Stimulated activated CD8-positive, alpha-beta memory T cell treated with anti-CD3 and anti-CD28 coated beads, Interleukin-4, amount 100 ng/mL, for 1 hour (primary cell): ENCODE measurements at places on chromosomes 1 and 21.

GRCh38 chr1:62175568-62176179 is 19.0 kb upstream of the L1TD1 start:
- DNase-seq, result no peak

DNA sequence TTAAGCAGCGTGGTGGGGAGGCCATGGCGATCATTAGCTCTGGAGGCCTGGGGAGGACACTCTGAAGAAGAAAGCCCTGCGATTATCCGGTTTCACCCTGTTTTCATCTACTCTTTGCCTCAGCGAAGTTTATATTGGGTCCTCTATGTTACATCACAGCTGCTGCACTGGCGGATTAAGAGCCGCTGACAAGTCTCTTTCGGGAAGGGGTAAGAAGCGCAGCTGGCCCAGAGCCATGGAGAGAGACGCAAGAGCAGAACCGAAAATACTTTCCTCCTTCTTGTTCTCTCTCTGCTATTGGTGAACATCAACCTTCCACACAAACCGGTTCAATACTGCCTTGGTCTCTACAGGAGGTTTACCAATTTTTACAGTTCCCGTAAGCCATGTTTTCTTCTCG is 291.5 kb downstream of the FAM72C start:
- no peak for DNase-seq

DNA sequence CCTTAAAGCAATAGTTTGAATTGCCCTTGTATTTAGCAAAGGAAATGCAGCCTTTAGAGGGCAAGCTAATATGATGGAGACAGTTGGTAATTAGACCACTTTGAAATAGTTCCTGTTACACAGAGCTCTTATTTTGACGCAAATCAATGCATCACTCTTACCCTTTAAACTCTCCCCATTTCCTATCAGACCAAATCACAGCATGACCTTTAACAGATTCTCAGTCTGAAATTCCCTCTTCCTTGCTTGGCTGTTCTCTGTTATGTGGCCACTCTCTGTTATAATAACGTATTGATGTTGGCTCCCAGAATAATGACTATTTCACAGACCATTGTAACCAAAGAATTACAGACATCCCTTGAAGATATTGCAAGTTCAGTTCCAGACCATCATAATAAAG is 66.9 kb upstream of the NGF start:
- no peak for DNase-seq

GRCh38 chr1:219302697-219303096 is 129.0 kb downstream of the LYPLAL1 start:
- no peak for DNase-seq

GRCh38 chr1:23613191-23614031 is 54.1 kb upstream of the ID3 start:
- DNase-seq, result no peak

- DNase-seq, result no peak
These were observed 7.6 kb downstream of the EFNA3 start for GRCh38 chr1:155086128-155086741.

GRCh38 chr1:208045463-208046260 is 134.7 kb upstream of the CD34 start:
- no peak for DNase-seq

- DNase-seq, result no peak
These were observed 39.7 kb downstream of the MRAP start for GRCh38 chr21:32338209-32338921.

DNA sequence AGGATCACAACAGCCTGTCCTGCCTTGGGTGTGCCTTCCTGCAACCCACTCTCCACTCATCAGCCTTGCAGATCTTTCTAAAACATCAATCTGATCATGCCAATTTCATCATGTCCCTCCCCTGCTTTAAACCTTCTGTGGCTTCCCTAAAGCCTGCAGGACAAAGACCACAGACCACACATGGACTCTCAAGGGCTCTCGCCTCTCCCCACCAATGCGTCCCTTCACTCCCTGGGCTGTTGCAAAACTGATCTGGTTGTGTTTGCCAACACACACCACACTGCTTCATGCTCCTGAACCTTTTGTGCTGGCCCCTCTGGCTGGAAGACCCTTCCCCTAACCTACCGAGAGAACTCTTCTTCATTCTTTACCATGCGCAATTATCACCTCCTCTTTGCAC is 72.4 kb downstream of the ITPKB start:
- no peak for DNase-seq

DNA sequence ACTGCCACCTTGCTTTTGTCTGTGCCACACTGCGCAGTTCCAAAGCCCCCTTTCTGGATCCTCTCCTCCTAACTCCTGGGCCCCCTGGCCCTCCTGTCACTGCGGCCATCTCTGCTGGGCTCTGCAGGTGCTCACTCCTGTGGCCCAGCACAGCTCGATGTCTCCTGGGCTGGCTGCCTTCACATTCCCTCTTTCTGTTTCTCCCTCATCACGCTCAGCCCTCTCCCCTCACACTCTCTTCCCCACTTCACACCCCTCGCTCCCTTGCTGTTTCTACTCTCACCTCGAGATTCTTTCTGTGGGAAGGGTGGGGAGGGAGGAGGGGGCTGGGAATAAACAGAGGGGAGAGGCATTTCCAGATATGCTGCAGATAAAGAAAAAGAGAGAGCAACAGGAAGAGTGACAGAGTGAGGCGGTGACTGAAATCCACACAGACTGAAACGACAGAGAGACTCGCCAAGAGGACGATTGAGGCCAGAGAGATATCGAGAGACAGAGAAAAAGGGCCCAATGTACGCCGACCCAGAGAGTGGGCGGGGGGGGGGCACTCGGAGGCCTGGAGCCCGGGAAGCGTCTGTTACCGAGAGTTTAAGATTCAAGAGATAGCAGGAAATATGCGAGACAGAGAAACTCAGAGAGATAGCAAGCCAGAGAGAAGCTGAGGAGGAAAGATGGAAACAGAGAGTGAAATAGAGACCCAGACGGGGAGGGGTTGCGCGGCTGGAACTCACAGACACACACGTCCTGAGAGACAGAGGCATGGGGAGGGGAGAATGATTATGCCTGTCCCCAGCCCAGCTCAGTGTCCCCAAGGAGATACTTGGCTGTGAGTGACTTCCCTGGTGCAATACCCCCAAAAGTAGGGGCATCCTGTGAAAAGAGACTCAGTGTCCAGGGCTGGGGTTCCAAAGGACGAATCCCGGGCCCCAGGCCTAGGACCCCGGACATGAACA is 666 bp downstream of the CSF3R start:
- no peak for DNase-seq

DNA sequence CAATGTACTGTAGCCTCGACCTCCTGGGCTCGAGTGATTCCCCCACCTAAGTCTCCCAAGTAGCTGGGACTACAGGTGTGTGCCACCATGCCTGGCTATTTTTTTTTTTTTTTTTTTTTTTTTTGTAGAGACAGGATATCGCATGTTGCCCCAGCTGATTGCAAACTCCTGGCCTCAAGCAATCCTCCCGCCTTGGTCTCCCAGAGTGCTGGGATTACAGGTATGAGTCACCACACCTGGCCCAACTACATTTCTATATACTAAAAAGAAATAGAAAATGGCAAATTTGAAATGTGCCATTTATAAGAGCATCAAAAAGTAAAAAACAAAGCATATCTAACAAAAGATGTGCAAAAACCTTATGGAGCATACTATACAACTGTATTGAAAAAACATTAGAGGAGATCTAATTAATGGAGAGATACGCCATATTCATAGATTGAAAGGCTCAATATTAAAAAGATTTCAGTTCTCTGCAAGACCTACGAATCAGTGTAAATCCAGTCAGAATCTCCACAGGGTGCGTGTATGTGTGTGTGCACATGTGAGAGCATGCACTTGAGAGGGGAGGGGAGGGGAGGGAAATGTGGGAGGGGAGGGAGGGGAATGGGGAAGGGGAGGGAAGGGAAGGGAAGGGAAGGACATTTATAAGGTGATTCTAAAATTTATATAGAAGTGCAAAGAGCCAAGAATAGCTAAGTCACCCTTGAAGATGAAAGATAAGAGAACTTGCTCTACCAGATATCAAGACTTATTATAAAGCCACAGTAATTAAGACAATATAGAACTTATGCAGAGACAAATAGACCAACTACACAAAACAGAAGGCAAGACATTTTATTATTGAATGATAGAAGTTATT is 15.5 kb upstream of the PADI4 start:
- DNase-seq, result no peak

GRCh38 chr21:42288962-42289361 is 26.2 kb downstream of the TFF3 start:
- no peak for DNase-seq

- no peak for DNase-seq
These were observed 24.2 kb downstream of the POFUT2 start for GRCh38 chr21:45263534-45263933.

DNA sequence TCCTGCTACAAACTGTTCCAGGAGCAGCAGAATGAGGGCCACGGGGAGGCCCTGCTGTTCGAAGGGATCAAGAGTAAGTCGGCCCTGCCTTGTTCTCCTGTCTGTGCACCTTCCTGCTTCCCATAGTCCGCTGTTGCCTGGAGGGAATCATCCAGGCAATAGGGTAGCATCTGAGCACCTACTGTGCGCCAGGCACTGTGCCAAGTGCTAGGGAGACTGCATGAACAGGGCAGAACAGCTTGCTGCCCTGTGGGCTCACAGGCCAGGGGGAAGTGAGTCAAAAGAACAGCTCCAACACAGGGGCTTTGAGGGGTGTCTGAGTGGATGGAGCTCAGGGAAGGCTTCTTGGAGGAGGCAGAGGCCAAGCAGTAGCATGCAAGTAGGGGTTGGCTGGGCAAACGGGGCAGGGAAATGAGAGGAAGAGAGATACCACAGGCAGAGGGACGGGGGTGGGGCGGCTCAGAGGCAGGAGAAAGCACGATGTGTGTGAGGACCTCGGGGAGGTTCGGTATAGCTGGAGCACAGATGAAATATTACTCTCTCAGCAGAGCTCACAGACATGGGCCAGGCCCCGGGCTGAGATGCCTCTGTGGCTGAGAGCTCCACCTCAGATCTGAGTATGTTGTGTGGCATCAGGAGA is 15.5 kb upstream of the PADI6 start:
- no peak for DNase-seq

- no peak for DNase-seq
These were observed 10.2 kb downstream of the PRKAB2 start for GRCh38 chr1:147162093-147162492.

DNA sequence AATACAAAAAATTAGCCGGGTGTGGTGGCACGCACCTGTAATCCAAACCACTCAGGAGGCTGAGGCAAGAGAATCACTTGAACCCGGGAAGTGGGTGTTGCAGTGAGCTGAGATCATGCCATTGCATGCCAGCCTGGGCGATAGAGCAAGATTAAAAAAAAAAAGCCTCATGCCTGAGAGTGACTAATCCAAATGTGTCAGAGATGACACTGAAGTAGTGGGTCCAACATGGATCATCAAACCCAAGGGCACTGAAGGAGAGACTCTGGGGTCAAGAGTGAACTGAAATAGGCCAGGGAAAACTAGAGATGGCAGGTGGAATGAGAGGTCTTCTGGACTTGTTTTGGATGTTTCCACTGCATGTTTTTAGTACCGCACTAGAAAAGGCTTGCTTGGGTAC is 10.2 kb upstream of the CACHD1 start:
- DNase-seq, result no peak

GRCh38 chr1:6998267-6998666 is 213.0 kb downstream of the CAMTA1 start:
- no peak for DNase-seq

DNA sequence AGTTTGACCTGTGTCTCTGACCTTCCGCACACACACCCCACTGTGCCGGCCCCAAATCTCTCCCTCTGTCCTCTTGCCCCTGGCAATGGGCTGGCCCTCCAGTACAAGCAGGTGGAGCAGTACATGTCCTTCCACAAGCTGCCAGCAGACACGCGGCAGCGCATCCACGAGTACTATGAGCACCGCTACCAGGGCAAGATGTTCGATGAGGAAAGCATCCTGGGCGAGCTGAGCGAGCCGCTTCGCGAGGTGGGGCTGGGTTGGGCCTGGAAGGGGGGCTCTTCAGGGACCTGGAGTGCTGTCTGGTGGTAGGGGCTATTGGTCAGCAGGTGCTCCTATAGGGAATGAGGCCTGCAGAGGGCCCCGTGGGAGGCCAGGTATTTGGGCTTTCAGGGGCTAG is 7.8 kb downstream of the HCN3 start:
- no peak for DNase-seq

GRCh38 chr1:180533266-180533987 is 25.3 kb upstream of the OVAAL start:
- DNase-seq, result peak; percentile 33

DNA sequence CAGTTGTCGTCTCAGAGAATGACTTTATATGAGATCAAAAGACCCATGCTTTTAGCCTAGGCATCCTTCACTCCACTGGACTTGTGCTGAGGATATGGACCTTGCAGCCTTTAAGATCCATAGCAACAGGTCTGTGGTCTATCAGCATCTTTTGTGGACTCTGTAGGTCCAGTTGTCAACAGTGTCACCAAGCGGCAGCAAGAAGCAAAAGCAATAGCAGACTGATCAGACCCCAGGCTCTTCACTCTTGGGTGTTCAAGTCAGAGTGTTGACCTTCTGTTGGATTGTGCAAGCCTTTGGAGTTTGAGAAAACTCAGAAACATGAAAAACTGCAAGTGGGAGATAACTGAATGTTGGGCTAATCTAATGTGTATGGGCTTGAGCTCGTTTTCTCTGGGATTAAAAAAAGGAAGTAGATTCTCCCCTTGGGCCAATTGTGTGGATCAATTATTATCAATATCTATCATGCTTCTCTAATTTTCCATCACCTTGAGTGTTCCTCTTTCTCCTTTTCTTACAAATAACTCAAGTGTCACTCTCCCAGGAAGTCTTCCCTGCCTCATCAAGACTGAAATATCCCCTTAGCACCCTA is 144.2 kb downstream of the LYPLAL1 start:
- no peak for DNase-seq

DNA sequence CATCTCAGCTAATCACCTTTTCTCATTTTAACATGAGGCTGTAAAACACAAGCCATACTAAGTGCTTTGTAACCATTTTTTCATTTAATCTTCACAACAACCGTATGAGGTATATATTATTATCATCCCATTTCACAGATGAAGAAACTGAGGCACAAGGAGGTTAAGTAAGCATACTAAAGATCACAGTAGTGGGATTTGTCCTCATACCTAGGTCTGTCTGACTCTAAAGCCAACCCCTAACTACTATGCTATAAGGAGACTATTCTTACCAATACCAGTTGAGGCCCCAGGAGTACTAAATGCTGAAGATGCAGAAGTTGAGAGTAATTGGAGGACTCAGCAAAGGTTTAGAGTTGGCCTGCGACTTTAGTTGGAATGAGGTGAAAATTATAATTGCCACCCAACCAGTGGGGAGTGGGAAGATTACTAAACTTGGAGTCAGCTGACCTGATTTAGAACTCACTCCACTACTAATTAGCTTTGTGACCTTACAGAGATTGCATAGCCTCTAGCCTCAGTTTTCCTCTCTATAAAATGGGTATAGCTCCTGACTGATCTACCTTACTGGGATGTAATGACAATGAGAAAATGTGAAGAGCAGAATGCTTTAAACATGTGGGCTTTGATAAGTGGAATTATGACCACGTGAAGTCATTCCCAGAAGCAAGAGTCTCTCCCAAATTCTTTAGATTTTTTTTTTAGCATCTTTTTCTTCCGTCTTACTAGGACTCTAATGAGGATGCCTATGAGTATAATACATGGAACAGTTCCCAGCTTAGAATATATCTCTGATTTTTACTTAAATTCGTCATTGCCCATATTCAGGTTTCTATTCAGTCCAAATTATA is 85.8 kb upstream of the IPO9 start:
- no peak for DNase-seq

- DNase-seq, result no peak
These were observed 180.3 kb downstream of the DISC1 start for GRCh38 chr1:231806623-231807495.

GRCh38 chr1:47507144-47507543 is 69.3 kb downstream of the FOXD2 start:
- no peak for DNase-seq
